ENCODE measurements at places on chromosomes 7 and 10. TPM values are rescaled to one million over a fixed set of nuclear protein-coding genes. Genes with fewer than 3 reads are reported as not detected.

Gene ZNF746
- total RNA-seq: 19.0 TPM

Gene CNPY1
- total RNA-seq: not detected

GRCh38 chr7:1254281-1255079, 21.8 kb downstream of the UNCX start:
- H3K4me3 ChIP-seq: no peak overlapping the region
- H3K27me3 ChIP-seq: no peaks in the 10 kb centered on the region
- no peak overlapping the region for H3K27ac ChIP-seq
- no peaks in the 10 kb centered on the region for H3K4me1 ChIP-seq
- no peak for DNase-seq

DNA sequence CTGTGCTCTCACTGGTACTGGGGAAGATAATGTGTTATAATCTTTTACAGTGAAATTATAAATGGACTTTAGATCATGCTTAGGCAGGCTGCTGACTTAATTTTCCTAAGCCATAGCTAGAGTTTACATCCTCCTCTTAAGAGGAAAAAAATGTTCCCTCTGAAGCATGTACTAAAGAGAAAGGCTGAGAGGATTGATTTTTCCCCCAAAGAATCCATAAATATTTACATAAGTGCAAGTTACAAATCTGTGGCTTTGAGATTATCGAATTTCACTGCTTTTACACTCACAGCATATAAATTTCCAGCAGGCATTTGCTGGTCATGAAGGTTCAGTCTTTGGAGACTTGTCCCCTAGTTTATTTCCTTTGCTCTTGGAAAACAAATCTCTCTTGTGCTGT, 43.7 kb downstream of the CREB5 start:
- H3K4me3 ChIP-seq: no peak overlapping the region
- H3K4me1 ChIP-seq: no peaks in the 10 kb centered on the region
- DNase-seq: no peak
- no peaks in the 10 kb centered on the region for H3K36me3 ChIP-seq
- H3K27ac ChIP-seq: no peak overlapping the region

DNA sequence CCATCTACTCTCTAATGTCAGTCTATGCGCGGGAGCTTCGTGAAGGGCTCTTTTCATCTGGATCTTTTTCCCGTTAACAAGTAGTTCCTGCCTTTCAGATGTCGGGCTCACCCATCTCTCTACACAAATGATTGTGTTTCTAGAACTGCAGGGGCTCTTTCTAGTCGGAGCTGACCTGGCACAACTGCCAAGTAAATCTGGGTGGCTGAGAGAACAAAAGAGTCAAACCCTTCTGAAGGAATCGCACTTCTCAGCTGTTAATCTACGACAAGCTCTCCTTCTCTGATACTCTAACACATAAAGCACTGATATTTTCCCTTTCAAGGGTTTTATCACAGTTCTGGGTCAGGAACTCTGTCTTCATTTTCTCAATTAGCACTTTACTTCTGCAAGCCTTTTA, 144.7 kb downstream of the NRP1 start:
- no peaks in the 10 kb centered on the region for H3K4me1 ChIP-seq
- H3K27ac ChIP-seq: no peak overlapping the region
- H3K36me3 ChIP-seq: no peaks in the 10 kb centered on the region
- H3K27me3 ChIP-seq: no peaks in the 10 kb centered on the region
- H3K4me3 ChIP-seq: no peak overlapping the region
